Cortex of kidney (tissue), 1 donor: ENCODE measurements at places on chromosomes 4 and X.

GRCh38 chrX:20361890-20362262, 95.2 kb upstream of the RPS6KA3 start:
- no peak for DNase-seq

GRCh38 chr4:184792950-184793555, 32.7 kb downstream of the ACSL1 start:
- DNase-seq: no peak

DNA sequence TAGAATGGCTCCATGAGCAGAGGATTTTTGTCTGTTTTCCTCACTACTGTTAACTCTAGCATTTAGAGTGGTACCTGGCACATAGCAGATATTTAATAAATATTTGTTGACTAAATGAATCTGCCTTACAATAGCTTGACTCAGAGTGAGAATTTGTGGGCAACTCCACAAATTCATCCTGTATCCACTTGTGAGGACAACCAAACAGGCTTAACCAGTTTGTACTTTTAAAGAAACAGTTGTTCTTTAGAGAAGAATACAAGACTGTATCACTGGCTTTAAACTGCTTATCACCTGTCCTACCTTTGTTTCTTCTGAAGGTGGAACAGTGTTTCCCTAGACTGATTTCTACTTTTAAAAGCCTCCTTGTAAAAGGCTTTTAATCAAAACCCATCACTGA, 141.3 kb upstream of the SH3RF1 start:
- no peak for DNase-seq

DNA sequence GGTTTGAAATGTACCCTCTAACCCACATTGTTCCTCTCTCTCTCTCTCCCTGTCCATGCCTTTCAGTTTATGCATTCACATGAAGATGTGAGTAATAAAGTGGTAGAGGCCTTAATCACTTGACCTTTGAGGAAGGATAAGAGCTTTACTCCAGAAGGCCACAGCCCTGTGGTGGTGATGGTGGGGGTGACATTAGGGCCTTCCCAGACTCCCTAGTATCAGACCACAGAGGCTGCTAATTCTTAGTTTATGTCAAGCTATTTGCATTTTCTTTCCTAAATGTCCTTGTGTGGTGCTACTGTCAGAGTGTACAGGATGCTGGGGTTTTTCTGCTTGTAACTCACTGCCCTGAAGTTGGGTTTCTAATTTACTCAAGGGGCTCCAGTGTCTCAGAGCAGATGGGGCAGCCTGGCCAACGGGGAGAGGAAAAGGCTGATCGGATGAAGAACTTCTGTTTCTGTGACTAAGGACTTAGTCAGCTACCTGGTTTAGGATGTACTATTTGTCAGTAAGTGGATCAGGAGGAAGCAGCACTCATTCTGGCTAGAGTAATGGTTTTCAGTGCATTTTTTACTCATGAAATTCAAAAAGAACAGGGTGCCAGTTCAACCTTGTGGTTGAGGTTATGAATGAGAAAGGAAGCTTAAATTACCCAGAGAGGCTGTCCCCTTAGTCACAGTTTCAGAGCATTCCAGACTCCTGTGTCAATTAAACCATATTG, 509.6 kb upstream of the DIPK2B start:
- DNase-seq: no peak

DNA sequence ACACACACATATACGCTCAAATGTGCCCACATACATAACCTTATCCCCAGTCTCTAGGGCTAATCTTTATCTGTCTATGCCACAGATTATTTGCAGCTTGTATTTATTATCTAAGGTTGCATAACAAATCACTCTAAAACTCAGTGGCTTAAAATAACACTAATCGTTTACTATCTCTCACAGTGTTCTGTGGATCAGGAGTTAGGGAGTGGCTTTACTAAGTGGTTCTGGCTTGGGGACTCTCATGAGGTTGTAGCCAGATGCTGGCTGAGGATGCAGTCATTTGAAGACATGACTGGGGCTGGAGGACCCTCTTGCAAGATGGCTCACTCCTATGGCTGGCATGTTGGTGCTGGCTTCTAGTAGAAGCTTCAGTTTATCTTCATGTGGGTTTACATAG, 68.5 kb upstream of the LNX1 start:
- DNase-seq: no peak

GRCh38 chr4:104859601-104860237, 287.0 kb upstream of the TET2 start:
- DNase-seq: no peak

GRCh38 chrX:111095974-111096895, at the start of gene PAK3:
TSS of gene PAK3 (plus strand) at chrX:111096191. CDS start at chrX:111123104, 26,913 bp downstream.
- DNase-seq: no peak

DNA sequence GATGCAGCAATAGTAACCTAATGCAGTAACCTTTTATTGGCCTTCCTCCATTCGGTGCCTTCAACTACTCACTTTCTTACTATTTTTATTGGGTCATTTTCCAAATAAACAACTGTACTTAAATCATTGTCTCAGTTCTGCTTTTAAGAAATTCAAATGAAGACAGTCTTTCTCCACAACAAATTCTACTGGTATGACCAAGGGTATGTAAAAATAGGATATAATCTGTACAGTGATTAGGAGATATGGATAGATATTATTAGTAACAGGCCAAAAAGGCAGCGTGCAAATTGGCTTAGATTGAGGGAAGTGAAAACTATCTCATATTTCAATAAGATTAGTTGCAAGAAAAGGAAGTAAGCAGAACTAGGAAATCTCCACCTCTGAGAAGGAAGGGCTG, 177.4 kb upstream of the PPP1R2C start:
- DNase-seq: no peak

GRCh38 chr4:10283761-10284160, 167.2 kb upstream of the WDR1 start:
- DNase-seq: no peak

DNA sequence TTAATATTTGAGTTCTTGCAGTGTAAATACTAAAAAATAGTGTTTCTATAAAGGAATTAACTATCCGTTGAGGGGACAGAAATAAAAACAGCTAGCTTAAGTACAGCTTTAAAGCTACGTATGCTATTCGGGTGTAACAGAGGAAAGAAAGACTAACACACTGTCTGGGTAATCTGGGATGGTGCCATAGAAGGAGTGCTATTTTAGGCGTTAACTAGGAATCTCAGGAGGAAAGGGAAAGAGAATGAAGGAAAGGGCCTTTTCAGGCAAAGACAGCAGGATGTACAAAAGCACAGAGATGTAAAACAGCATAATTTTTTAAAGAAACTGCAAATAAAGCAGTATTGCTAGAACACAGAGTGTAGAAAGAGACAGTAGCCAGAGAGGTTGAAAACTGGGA, 161.8 kb downstream of the RAP1GDS1 start:
- DNase-seq: no peak

GRCh38 chrX:24426340-24426913, 38.7 kb upstream of the PDK3 start:
- DNase-seq: no peak

DNA sequence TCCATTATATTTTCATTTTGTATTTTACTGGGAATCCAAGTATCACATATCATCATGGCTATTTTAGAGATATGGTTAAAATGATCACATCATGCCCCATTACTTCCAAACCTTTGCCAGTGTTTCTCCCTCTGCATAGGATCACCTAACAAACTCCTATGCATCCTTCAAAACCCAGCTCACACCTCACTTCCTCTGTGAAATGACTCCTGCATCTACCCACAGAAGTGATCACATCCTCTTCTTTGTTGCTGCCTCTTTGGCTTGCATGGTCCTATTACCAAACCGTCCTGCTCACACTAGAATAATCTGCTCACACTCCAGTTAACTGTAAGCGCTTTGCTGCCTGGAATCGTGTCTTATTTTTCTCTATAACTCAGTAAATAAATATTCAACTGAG, 74.7 kb upstream of the C4orf50 start:
- DNase-seq: no peak

DNA sequence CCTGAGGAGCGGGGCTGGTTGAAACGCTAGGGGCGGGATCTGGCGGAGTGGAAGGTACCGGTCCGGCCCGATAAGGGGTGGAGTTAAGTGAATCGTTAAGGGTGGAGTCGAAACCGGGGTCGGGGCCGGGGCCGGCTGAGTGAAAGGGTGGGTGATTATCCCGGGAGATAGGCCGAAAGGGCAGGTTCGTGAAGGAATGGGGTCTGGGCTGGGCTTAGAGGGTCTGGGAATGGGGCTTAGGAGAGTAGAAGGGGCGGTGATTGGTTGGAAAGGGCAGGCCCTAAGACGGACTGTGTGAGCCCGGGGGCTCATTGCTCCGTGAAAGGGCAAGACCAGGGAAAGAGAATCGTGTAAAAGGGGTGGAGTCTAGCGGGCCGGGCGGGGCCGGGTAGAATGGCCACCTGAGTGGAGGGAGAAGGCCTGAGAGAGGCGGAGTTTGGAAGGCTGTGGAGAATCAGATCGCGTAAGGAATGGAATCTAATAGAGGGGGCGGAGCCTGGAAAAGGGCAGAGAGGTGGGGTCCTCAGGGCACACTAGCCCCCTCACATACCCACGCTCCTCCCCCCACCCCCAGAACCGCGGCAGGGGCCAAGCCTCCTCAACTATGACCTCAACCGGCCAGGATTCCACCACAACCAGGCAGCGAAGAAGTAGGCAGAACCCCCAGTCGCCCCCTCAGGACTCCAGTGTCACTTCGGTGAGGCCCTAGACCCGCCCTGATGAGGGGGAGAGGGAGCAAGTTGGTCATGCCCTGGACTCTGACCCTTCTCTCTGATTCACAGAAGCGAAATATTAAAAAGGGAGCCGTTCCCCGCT, 430 bp downstream of the HDAC6 start:
- no peak for DNase-seq

DNA sequence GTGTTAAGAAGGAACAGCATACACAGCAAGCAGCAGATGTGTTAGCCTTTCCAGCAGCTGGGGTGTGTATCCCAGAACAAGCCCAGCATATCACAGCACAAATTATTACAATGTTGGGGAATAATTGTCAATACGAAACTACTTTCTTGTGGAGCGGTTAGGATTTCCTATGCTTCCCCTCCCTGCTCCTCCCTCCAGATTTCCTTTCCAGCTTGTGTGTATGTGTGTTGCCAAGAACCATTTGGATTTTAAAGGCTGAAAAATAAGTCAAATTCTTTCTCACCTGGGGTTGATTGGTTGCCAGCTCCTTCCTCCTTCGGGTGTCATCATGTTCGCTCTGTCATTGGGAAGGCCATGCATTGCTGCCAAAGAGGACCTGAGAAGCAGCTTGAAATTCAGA, 178.2 kb upstream of the FRMPD4 start:
- no peak for DNase-seq

DNA sequence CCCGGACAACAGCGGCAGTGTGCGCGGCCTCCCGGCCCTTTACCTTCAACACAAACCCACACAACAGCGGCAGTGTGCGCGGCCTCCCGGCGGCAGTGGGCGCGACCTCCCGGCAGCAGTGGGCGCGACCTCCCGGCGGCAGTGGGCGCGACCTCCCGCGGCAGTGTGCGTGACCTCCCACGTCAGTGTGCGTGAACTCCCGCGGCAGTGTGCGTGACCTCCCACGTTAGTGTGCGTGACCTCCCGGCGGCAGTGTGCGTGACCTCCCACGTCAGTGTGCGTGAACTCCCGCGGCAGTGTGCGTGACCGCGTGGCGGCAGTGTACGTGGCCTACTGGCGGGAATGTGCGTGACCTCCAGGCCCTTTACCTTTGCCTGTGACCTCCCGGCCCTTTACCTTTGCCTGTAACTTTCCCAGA, 576.6 kb upstream of the FRG1 start:
- DNase-seq: no peak
